ENCODE measurements at places on chromosomes 13 and 19. TPM values are rescaled to one million over a fixed set of nuclear protein-coding genes. Genes with fewer than 3 reads are reported as not detected.

The SOX21 gene
- total RNA-seq = 1.1 TPM

The SIRT6 gene
- 14.6 TPM for total RNA-seq

The FUT6 gene
- 2.1 TPM for total RNA-seq

The ACP7 gene
- total RNA-seq = 0.77 TPM

The TEKTIP1 gene
- not detected for total RNA-seq
